Fibroblast of lung (primary cell): ENCODE measurements at places on chromosomes 4 and X. TPM values are rescaled to one million over a fixed set of nuclear protein-coding genes. Genes with fewer than 3 reads are reported as not detected.

The PPEF2 gene
- polyA plus RNA-seq: not detected in 2 replicates

DNA sequence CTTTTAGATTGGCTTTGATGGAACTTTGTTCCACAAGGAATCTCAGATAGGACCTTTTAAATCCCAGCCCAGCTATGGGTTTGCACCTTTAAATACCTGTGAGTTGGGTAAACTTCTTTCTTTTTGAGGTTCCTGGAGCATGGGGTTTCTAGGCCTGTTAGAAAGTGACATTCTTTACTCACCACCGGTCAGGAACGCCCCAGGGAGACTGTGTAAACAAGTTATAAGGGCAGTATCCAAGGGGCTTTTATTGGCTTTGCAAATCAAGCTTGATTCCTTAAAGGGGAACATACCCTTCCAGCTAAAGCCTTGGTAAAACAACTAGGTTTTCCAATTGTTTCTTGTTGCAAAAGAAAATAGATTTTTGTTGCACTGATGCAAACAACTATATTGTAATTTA lies 93.4 kb downstream of the TENT5D start:
- no peak for DNase-seq

The CLCN4 gene
- polyA plus RNA-seq: 0.70 and 2.2 TPM in 2 replicates

DNA sequence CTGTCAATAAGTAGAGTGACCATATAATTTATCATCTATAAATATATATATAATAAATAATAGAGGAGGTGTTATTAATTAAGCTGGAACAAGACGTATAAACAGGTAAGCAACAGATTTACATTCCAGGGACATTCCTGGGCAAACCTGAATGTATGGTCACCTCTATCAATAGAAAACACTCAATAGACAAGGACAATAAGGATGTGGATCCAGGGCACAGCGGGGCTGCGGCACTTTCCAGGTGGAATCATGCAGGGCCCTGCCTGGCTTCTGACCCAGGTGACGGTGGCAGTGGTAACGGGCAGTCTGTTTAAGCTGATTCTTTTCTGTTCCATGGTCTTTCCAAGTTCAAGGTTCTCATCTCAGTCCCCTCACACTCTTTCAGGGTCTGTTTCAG lies 22.5 kb downstream of the ENPEP start:
- no peak for DNase-seq

The ZDHHC9 gene
- polyA plus RNA-seq: 38.2 and 38.4 TPM in 2 replicates

The CC2D2A gene
- 36.0 and 41.6 TPM in 2 replicates for polyA plus RNA-seq

- DNase-seq: no peak
Measured at GRCh38 chr4:169971456-169972015, 54.7 kb downstream of the MFAP3L start.

GRCh38 chr4:31156221-31156620 lies 436.1 kb downstream of the PCDH7 start:
- DNase-seq: no peak

DNA sequence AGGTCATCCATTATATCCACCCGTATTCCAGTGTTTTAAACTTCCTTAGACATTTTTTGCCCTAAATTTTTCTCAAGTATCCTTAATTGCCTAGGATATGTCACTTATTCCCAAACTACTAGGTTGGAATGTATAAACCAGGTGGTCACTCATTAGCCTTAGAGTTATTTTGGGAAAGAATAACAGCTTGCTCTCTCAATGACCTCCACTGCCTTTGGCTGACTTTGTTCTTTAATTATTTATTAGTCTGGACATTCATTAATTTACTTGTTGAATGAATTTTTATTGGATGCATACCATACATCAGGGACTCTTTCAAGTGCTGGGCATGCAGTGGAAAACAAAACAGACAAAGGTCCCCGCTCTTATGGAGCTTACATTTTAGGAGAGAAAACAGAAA lies 609.3 kb upstream of the IGFBP7 start:
- no peak for DNase-seq

DNA sequence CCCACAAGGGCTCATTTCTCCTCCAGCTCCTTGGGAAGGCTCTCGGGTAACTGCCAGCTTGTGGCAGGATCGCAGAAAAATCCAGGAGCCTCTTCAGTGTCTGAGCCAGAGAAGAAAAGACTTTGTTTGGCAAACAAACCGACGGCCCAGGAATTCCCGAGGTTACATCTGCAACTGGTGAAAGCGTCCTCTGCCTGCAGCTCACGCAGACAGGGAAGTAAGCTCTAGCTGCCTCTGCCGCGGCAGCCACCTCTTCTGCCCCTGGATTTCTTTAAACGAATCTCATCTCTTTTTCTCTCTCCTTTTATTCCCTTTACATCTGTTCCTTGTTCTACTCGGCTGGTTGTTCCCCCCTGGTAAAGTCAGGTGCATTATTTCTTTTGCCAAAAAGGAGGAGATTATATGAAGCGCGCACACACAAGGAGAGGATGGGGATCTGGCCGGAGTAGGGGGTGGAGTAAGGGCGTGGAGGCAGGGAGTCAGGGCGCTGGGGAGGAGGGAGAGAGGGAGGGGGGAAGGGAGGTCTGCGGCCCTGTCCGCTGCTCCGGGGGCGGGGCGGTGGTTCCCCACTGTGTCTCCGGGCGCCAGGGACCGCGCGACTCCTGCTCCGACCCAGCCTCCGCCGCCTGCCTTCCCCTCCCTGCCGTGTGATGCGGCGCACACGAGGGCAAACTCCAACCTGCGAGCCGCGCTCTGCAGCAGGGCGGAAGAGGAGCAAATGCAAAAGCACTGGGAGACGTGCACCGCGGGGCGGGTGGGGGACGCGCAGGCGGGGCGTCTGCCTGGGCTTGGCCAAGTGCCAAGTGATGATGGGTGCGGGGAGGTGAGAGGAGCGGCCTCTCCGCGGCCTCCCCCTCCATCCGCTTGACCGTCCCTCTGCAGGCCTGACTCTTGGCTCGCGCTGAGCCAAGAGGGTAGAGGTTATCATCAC lies at the start of gene DCHS2:
TSS of gene DCHS2 (minus strand) at position 459 of the 931 bp plus-strand sequence. CDS start at position 15, 444 bp downstream.
- DNase-seq: peak; percentile 5

The MAEA gene
- 53.8 and 59.5 TPM in 2 replicates for polyA plus RNA-seq

The HOPX gene
- 2.4 and 9.6 TPM in 2 replicates for polyA plus RNA-seq

DNA sequence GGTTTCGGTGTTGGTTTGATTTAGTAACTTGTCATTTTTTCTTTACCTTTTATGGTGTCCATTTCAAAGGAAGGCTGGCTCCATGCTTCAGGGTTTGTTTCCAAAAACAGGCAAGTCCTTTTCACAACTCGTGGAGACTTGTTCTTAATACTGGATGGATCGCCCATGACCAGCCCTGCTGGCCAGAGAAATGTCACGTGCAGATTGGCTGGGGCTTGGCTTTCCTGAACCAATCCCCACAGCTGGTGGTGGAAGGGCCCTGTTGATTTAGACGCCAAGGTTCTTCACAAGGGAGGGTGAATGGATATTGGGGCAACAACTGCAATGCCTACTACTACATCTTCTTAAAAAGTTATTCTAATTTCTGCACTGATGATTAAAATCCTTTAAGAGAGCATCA lies 92.6 kb downstream of the SHROOM3 start:
- DNase-seq: no peak

DNA sequence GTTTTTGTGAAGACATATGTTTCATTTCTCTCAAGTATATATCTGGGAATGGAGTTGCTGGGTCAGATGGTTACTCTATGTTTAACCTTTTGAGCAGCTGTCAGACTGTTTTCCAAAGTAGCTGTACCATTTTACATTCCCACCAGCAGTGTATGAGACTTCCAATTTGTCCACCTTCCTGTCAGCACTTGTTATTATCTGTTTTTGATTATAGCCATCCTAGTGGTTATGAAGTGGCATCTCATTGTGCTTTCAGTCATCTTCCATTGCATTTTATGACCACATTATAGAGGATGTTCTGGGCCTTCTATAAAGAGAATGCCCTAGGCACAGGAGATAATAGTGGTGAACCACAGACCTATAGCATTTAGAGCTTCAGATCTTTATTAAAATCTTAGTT lies 39.2 kb downstream of the CLCN4 start:
- no peak for DNase-seq

The BTC gene
- 0.33 and 0.41 TPM in 2 replicates for polyA plus RNA-seq

GRCh38 chrX:10199212-10199611 lies 42.4 kb downstream of the CLCN4 start:
- peak; percentile 60 for DNase-seq

The RADX gene
- 0.37 and 1.9 TPM in 2 replicates for polyA plus RNA-seq
